ENCODE measurements at places on chromosomes 7 and 10. TPM values are rescaled to one million over a fixed set of nuclear protein-coding genes. Genes with fewer than 3 reads are reported as not detected.

PRSS37 gene
- total RNA-seq = not detected

PDIA4 gene
- 42.4 TPM for total RNA-seq

SAP25 gene
- 43.1 TPM for total RNA-seq

HABP2 gene
- not detected for total RNA-seq

NPY gene
- not detected for total RNA-seq

SPDYE3 gene
- not detected for total RNA-seq

CCL26 gene
- total RNA-seq = not detected

TAS2R4 gene
- 0.50 TPM for total RNA-seq

MYPN gene
- total RNA-seq = not detected

DNA sequence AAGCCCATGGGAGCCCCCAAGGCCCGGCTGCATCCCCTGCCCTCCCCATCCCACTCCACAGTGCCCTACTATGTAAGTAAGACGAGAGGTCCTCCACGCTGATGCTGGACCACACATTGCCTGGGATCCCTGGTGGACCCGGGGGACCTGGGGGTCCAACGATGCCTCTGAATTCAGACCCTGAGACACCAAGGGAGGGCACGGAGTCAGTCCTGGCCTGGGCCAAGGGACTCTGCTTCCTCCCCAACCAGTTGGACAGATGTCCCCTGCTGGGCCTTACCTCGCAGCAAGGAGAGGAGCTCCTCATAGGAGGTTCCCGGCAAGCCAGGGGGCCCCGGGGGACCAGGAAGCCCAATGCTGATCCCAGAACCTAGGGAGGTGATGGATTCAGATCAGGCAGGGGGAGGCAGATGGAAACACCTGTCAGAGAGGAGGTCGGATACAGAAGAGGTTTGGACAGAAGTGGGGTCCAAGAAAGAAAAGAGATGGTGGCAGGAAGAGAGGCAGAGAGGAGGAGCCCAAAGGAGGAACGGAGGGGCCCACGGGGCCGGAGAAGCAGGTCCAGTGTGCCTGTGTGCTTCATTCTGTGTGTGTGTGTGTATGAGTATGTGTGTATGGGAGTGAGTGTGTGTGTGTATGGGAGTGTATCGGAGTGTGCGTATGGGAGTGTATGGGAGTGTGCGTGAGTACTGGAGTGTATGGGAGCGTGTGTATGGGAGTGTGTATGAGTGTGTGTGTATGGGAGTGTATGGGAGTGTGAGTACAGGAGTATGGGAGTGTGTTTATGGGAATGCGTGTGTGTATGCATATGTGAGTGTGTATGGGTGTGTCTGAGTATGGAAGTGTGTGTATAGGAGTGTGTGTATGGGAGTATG is 50.2 kb downstream of the COL17A1 start:
- no peak for DNase-seq

DNA sequence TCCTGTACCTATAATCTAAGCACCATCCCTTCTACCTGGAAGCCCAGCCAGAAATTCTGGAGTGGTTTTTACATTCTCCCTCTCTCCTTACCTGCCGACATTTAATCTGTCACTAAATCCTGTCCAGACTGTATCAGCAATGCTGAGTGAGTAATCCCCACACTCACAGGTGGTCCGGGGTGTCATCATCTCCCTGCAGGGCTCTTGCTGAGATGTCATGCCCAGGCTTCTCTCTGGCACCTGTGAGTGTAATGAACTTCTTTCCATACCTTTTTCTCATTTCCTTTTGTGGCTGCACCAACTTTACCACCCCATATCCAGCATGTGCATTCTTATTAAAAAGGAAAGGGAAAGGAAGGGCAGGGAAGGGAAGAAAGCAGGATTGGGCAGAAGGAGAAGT is 355.2 kb downstream of the CCSER2 start:
- no peak for DNase-seq

DNA sequence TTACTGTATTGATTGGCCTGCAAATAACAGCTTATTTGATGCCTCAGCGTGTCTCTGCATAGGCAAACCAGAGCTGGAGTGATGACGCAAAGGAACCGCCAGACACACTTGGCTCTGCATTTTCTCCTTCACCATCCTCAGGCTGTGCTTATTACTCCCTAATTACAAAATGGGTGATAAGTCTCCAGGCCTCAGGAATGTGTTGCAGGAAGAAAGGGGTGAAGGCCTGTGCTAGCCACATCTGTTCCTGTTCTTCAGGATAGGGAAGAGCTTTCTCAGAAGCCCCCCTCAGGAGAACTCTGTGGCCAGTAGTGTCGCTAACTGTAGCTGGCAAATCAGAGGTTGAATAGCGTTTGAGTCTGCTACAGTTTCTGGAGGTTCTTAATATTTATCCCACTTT is 5.1 kb downstream of the TDRD1 start:
- no peak for DNase-seq

DNA sequence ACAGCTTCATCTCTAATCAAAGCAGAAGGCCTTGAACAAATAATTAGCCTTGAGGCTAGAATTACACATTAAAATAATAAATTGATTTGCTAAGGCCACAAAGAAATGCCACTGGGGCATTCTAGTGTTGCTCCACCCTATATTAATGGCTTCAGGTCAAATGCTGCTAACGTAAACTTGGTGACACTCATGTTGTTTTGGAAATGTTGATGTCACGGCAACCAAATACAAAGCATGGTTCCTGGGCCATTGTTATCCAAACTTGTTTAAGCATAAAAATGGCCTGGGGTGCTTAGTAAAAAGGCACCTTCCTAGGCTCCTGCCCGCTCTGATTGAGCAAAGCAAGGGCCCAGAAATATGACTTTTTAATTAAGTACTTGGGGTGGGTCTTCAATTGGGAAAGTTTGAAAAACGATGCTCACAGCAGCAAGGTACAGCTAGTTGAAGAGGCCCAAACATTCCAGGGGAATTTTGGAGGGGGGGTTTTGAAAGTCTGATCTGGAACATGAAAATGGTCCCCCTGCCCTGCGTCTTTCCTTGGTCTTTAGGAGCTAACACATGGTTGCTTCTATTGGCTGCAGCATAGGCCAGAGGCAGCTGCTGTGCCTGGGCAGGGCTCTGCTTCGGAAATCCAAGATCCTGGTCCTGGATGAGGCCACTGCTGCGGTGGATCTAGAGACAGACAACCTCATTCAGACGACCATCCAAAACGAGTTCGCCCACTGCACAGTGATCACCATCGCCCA is 67.8 kb downstream of the ABCC2 start:
- DNase-seq = no peak

DNA sequence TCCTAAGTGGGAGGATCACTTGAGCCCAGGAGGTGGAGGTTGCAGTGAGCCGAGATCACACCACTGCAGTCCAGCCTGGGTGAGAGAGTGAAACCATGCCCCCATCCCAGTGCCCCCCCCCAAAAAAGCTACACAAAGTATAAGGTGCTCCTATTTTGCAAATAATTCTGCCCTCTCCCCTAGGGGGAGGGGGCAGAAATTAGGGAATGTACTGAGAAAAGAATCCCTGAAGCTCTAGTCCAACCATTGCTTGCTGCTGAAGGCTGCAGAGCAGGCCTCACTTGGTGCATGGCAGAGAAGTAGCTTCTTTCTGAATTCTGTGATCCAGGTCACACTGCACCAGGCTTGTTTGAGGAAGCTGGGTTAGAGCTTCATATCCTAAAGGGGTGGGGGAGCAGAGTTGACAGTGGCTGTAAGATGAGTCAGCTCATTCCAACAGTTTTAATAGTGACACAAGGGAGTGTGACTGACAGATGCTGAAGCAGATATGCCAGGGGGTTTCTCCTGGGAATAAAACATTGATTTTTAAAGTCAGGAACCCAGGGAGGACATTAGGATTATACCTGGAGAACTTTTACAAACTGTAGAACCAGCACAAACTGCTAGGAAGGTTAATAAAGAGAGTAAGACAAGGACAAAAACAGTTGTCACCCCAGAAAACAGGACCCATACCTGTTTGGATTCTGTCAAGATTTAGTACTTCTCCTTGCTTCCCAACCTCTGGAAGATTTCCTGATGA is 32.8 kb upstream of the STRIP2 start:
- no peak for DNase-seq

GRCh38 chr7:108535257-108535656 is 9.3 kb upstream of the PNPLA8 start:
- no peak for DNase-seq

DNA sequence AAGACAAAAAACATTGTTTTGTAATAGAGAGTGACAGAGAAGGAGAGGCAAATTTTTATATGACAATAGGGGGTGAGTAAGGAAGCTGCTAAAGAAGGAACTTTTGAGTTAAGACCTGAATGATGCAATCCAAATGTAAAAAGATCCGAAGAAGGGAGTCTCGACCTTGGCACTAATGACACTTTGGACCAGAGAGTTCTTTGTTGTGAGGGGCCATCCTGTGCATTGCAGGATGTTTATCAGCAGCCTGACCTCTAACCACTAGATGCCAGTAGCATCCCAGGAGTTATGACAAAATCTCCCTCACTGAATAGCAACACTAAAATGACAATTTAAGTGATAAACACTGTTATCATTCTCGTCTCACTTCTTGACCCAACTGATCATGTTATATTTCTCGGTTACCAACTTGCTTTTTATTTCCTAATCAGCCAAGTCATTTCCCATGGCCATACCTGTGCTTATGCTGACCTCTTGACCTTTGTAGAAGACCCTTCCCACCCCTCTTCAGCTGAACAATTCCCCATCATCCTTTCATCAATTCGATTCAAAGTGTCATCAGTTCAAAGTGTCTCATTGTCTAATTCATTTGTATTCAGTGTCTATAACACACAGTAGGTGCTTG is 30.0 kb downstream of the DGKI start:
- DNase-seq = no peak

- no peak for DNase-seq
Measured at GRCh38 chr7:80147543-80148391, 13.1 kb downstream of the GNAI1 start.

- no peak for DNase-seq
Measured at GRCh38 chr7:12759151-12759550, 71.7 kb downstream of the ARL4A start.

DNA sequence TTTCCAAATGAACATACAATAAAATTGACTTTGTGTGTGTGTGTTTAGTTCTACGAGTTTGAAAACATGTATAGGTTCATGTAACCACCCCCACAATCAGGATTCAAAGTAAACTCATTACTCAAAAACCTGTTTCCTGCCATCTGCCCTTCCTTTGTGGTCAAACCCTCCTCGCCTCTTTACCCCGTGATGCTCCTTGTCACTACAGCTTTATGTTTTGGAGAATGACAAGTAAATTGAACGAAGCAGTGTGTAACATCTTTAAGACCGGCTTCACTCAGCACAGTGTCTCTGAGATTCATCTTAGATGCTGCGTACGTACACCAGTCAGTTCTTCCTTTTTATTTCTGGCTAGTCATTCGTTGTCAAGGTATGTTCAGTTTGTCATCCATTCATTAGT is 54.6 kb upstream of the MKI67 start:
- no peak for DNase-seq

DNA sequence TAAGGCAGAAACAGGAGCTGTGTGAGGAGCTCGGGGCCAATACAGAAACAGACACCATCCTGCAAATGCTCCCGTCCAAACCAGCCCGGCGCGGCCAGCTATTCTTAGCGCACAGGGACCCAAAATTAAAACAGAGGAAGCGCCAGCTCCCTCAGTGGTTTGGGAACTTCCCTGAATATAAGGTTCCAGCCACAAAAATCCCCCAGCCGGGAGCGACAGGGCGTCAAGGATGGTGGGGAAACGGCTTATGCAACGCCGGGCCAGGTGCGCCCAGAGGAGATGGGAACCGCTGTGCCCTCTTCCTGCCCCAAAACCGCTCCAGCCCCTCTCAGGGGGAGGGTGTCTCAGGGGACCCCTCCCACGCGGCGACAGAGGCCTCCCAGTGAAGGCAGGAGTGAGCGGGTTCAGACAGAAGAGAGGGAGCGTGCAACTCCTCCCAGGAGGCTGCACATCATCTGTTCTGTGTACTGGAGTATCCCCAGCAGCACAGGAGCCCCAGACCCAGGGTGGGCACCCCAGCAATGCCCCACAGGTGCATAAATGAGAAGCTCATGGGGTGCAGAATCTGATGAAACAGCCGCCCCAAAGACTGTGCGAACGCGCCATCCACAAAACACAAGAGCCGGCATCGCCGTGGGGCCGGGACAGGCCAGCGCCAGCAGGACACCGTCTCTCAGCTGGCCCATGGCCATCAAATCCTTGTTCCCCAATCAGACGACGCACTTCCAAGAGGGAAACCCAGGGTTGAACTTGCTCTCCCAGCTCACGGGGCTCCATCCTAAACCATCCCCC is 73.9 kb upstream of the PDGFA start:
- DNase-seq = peak; percentile 55

- no peak for DNase-seq
Measured at GRCh38 chr10:76665029-76665428, 972.6 kb downstream of the KCNMA1 start.

DNA sequence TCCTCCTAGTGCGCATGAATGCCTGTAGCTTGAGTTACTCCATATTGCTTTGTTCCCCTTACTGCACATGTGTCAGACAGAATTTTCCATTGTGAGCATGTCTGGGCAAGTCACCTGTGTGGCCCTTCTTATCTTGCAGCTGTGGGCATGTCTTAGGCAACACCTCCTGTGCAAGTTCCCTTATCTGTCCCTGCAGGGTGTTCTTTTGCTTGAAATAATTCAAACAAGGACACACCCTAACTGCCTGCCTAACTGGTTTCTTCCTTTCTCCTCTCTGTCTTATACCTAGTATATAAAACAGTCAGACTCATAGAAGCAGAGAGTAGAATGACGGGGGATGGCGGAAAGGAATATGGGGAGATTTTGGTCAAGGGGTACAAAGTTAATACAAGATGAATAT is 421.1 kb upstream of the SORCS1 start:
- no peak for DNase-seq

- no peak for DNase-seq
Measured at GRCh38 chr7:90586091-90586490, 10.0 kb upstream of the CDK14 start.

DNA sequence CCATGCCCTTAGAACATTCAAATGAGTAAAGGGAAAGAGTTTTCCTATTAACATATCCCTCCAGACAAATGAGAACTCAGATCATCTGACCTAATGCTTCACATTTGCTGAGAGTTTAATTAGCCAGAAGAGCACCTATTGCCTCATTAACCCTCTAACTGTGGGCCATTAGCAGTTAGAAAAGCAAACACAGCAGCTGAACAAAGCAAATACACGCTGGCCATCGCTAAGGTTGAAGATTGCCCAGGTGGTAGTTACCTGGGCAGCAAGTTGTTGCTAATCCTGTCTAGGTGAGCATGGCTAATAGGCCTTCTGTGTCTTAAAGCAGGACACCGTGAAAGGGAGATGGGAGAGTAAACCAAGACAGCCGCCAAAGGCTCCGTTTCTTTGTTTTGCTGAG is 49.9 kb upstream of the UCN3 start:
- no peak for DNase-seq

- no peak for DNase-seq
Measured at GRCh38 chr7:120874722-120875121, 16.8 kb upstream of the TSPAN12 start.
